ENCODE measurements at places on chromosomes 11 and 22.

DNA sequence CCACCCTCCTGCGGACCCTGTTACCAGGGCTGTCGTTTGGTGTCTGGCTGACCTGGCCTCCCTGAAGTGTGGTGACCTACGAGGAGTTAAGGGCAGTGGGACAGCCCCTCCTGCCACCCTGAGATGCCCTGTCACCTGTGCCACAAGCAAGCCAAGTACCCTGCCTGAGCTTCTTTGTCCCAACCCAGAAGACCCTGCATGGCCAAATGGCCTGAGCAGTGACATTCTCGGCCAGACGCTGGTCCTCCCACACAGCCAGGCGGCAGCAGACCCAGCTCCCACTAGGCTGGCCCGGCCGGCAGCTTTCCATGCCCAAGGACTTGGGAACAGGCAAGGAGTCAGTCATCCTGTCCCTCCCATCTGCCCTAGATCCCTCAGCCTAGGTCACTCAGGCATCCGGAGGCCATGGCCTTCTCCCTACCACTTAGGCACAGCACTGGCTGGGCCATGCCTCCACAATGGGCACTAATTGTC is 7.6 kb downstream of the ARVCF start:
- DNase-seq = no peak

GRCh38 chr11:35236667-35237003 is 97.7 kb downstream of the CD44 start:
- DNase-seq = no peak

DNA sequence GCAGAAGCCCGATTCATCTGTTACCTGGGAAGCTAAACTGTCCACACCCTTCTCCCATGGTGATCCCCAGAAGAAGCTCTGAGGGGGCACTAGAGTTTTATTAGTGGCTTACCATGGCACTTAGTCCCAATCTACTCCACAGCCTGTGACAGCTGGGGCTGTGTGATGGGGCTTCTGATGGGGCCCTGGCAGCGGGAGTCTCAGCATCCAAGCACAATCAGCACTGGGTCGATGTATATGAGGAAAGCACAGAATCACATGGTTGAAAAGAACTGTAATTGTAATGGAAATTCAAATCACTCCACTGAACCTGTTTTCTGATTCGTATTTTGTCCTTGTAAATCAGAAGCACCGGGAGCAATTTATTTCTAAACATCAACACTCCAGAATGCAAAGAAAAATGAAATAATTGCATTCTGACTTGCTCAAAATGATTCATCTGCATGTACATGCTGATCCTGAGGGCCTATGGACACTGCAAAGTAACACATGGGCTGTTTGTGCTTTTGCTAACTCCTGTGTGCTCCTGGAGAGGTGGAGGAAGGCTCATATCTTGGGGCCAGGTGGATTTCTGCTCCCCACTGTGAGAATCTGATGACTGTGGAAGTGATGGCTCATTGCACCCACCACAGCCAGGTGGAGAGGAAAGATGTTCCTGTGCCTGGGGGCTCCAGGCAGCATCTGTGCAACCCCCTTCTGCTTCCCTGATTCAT is 203.0 kb downstream of the KIRREL3 start:
- DNase-seq = no peak

DNA sequence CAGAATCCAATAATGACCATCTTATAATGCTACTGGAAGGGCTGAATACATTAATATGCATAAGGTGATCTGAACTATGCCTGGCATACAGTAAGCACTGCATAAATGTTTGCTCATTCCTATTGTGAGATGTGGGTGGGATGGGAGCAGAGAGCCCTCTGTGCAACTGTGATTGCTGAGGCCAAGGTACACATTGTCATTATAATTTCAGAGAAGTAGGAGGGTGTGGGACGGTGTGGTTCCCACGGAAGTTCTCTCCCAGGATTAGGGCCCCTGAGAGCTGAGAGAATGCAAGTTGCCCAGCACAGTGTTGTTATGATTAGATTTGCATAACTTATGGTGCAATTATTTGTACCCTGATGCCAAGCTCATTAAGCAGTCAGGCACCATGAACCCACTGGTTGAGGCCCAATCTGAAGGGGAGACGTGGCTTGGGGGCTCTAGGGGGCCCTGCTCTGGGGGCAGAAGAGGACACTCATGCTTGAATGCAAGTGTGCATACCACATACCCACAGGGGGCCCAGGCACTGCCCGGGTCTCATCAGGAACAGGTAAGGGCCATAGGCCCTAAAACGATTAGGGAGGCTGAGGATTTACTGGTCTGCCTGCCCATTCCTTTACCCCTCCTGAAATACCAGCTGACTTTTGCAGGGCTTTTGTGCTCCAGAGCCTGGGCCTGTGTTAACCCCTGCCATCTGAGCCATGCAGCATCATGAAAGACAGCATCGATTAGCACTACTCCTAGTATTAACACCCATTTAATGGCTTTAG is 72.8 kb downstream of the THAP12 start:
- no peak for DNase-seq

DNA sequence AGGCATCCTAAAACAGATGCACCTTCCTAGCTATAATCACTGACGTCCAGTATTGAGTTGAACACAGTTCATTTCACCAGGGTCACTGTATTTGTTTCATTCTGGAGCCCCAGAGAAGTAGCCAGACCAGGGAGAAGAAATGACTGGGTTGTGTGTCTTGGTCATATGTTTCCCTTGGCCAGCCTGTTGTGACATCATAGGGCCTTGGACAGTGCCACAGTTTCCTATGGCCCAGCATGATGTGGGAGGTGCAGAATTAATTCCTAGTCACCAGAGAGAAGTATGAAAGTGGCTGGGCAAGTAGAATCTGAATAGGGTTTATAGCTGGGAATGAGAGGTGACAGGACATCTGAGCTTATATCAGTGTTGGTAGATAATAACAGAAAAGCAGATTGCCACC is 84.0 kb upstream of the ZBED5 start:
- DNase-seq = no peak

DNA sequence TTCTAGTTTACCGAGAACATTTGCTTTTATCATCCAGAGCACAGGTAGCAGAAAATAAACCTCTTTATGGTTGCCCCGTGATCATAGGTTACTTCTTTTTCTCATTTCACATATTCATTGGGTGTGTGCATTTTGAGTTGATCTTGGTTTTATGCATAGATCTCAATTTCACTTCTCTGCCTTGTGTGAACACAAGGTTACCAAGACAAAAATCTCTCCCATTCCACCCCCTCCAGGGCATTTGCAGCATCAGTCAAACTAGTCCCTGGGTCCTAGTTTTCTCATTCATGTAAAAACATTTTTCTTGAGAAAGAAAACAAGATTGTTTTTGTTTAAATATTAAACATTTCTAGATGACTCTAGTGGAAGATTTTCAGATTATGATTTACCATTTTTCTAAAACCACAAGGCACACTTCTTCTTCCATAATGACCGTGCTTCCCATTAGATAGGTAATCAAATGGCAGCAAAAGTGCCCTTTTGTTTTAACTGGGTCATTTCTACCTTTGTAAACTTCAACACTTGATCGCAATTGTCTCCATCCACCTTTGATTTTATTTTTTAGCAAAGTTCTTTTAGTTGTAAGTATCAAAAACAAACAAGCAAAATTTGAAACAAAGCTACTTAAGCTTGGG is 526.6 kb upstream of the CADM1 start:
- no peak for DNase-seq

GRCh38 chr11:60161107-60161506 is 21.8 kb downstream of the MS4A6A start:
- no peak for DNase-seq

DNA sequence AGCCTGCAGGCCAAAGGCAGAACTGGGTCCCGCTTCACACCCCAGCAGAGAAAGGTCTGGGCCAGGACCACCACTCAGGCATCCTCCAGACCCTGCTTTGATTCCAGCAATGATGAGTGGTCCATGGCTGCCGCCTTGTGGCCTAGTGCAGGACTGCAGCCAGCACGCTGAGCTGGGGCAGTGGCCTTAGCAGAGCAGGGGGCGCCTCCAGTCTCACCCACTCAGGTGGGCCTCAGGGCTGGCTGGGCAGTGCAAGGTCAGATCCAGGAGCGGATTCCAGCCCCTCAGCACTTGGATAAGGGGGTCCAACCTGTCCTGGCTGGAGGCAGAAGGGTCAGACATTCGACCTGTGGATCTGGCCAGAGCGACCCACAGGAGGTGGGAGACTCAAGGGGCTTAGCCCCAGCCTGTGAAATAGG is 9.6 kb upstream of the PDE2A start:
- peak; percentile 21 for DNase-seq

- no peak for DNase-seq
Observed at GRCh38 chr11:75677275-75677674, 8.4 kb upstream of the MAP6 start.

- DNase-seq = peak; percentile 73
Observed at GRCh38 chr11:112962579-112963367, 1.6 kb downstream of the NCAM1 start.

DNA sequence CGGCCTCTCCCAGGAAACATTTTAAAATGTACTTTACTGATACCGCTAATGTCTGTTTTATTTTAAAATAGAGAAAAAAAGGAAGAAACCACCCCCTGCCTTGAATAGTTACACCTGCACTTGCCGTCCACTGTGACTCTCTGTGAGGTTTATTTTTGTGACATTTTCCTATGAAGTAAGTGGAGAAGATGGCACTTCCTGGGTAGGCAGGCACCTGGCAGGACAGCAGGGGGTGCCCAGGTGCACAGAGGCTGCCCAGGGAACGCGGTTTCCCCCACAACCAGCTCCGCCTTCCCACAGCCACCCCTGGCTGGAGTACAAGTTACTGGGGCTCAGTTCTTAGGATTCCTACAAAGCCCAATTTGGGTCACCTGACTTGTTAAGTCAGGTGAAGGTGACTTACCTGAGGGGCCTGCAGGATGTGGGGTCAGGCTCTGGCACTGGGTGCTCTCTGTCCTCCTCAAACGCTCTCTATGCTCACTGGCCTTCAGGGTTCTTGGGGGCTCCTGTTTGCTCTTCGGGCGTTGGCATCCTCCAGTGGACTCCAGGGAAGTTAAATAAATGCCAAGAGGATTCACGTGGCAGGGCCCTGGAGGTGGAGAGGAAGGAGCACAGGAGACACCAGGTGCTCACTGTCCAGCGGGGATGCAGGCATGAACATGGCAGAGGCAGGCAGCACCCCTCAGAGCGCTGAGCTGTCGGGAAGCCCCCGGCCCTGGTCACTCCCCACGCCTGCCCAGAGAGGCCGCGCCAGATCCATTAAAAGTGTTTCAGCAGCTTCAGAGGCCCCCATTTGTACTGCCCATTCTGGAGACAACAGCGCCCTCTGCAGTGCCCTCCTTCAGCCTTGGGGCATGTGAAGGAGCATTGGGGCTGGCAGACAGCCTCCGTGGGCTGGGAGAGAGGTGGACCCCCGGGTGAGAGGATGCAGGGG is 1021.2 kb downstream of the TBC1D22A start:
- DNase-seq = no peak

DNA sequence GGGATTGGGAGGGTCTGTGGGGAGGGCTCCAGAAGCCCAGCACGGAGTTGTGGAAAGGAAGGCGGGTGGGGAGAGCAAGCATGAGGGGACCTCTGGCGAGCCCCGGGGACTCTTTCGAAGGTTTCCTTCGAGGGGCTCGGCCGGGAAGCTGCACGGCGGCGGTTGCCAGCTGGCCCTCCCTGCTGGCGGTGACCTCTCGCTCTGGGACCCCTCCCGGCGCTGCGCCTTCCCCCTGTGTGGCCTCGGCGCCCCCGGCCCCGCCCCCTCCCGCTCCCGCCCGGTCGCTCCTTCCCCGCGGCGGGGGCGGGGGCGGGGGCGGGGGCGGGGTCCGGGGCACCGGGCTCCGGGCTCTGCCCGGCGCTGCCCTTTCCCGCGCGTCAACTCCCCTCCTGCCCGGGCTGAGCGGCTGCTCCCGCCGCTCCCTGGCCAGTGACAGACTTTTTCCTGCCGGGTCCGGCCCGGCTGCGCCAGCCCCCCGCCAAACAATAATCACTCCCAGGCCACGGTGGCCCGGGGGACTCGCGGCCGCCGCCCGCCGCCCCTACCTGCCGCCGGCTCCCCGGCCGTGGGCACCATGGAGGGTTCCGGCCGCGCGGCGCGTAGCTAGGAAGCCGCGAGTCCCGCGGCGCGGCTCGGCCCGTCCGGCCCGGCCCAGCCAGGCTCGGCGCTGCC is 941 bp downstream of the CLCF1 start:
- no peak for DNase-seq

- DNase-seq = no peak
Observed at GRCh38 chr22:27845644-27846043, 44.1 kb upstream of the MN1 start.

- DNase-seq = no peak
Observed at GRCh38 chr11:69727266-69727665, 23.4 kb upstream of the FGF19 start.

DNA sequence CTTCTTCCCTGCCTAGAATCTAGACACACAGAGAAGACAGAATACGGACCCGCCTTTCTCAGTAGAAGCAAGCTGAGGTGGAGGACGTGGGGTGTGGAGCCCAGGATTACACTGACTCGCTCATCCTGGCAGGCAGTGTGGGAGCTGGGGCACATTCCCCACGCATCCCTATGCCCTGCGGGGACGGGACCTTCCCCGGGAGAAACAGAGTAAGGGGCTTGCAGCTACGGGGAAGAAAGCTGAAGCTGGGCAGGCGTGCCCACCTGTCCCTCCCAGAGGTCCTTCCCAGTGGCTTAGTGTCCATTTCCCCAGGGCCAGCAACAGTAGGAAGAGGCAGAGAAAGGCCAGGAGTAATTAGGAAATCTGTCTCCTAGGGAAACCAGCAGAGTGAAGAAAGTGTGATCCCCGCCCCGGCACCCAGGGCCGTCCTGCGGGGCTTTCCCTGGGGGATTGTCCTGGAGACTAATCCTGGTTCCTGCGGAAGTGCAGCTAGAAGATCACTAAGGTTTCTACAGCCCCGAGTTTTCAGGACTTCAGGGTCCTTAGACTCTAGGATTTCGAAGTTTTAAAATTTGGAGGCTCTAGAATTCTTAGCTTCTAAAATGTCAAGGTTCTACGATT is 7.8 kb downstream of the DNAJB13 start:
- DNase-seq = no peak

DNA sequence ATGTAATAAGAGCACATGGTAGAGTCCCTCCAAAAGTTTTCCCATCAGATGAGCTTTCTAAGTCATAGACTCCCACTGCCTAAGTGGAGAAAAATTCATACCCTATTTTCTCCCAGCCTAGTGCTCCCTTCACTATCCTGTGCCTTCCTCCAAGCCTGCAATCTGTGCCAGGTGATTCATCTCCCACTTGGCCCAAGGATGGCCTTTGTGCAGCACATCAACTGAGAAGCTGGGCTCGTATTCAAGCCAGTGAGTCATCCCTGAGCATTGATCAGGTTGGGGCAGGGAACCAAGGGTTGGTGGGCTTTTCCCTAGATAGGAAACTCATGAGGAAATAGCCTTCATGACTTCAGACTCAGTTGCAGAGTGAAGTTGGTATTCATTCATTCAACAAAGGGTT is 64.6 kb downstream of the PANX1 start:
- no peak for DNase-seq

DNA sequence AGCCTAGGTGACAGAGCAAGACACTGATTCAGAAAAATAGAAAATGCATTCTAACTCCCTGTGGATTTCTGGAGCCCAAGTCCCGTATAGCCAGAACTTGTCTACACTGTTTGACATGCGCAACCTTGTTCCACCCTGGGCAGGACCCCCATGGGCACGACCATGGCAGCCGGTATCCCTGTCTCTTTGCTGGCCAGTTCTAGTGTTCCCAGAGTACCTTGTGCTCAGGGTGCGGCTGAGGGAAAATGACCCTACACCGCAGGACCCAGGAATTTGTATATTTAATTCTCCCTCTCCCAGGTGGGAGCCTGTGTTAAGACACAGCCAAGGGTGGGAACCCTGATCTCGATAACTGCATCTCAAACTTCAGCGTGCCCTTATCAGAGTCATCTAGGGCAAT is 36.7 kb upstream of the RIC3 start:
- DNase-seq = no peak

- no peak for DNase-seq
Observed at GRCh38 chr11:93458286-93458685, 84.9 kb downstream of the SMCO4 start.

GRCh38 chr11:105953886-105954285 is 68.2 kb downstream of the MSANTD4 start:
- no peak for DNase-seq

Data from hypothalamus (tissue), 51 donors.